ENCODE measurements at places on chromosomes 16 and 17. TPM values are rescaled to one million over a fixed set of nuclear protein-coding genes. Genes with fewer than 3 reads are reported as not detected.

JUP gene
- total RNA-seq: 12.9 TPM

- DNase-seq: no peak
- H3K4me3 ChIP-seq: no peak overlapping the region
- H3K27me3 ChIP-seq: no peaks in the 10 kb centered on the region
- H3K36me3 ChIP-seq: peaks cover 51% of the 10 kb centered on the region
- H3K27ac ChIP-seq: no peak overlapping the region
Measured at GRCh38 chr17:28623696-28624095, 9.7 kb upstream of the RSKR start.

- H3K36me3 ChIP-seq: no peaks in the 10 kb centered on the region
- no peaks in the 10 kb centered on the region for H3K27me3 ChIP-seq
- H3K4me3 ChIP-seq: no peak overlapping the region
Measured at GRCh38 chr16:3328643-3329042, 23.3 kb downstream of the ZNF75A start.

GRCh38 chr16:6573577-6573976 lies 759.1 kb upstream of the RBFOX1 start:
- H3K4me3 ChIP-seq: no peak overlapping the region
- no peaks in the 10 kb centered on the region for H3K4me1 ChIP-seq
- no peak for DNase-seq
- no peaks in the 10 kb centered on the region for H3K27me3 ChIP-seq

All from IMR-90 (cell line).